ENCODE measurements at places on chromosomes 5 and 9.
A peak's percentile ranks its signal among the peaks of the same experiment; 100 is the strongest.

GRCh38 chr9:38153152-38153909 lies 84.3 kb upstream of the SHB start:
- ATAC-seq: no peak

GRCh38 chr9:61671276-61671973 lies 481.6 kb downstream of the SPATA31A7 start:
- ATAC-seq: no peak

DNA sequence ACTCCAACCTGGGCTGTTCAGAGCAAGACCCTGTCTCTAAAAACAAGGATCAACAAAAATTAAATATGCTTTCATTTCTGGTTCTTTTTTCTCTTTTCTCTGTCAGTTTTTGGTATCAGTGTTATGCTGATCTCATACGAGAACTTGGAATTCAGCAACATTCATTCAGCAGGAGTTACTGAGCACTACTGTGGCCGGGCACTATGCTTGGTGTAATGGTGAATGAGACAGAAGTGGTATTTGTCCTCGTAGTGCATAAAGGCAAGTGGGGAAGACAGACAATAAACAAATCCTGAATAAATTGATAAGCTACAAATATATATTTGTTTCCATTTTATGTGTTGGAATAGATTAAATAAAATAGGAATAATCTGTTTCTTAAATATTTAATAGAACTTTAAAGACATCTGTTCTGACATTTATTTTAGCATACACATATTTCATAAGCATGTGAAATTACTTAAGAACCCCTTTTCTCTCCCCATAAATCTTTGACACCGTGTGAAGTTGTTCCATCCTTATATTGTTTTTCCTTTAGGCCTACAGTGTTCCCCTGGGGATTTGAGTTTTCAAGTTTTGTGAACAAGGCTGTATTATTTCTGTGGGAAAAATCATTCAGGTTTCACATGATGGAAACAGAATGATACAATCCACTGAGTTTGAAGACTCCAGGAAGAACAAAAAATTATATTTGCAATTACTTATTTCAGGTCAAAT lies 24.6 kb downstream of the UBAP1 start:
- no peak for ATAC-seq

DNA sequence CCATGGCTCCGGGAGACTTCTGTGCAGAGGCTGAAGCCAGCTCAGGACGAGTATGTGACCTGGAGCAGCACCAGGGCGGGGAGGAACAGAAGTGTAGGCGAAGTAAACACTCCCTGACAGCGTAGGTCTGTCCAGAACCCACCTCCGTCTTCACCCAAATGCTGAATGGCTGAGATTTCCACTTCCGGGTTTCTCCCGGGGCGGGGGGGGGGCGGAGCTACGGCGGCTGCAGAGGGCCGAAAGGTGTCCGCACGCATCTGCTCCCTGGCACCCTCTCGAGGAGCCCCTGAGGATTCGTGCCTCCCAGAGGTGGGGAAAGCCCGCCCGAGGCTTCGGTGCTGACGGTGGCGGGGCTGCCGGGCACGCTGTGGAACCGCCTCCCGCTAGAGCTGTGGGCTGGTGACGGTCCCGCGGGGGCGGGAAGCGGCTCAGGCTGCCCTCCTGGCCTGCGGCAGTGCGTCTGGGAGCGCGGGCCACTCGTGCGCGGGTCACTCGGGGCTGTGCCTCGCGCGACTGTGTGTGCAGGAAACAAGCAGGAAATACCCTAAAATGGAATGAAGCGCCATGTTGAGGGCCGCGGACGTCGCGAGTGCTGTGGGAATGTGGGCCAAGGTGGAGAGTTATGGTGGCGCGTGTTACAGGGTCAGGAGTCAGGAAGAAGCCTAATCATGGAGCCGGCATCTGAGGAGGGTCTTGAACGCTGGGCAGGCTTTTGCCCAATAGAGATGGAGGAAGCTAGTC lies 1425.4 kb downstream of the FOXD4L5 start:
- ATAC-seq: peak; percentile 53

- ATAC-seq: no peak
These were observed 10.6 kb downstream of the CDH12 start for GRCh38 chr5:22842574-22842973.

GRCh38 chr9:126799034-126799433 lies 5.8 kb upstream of the ZBTB43 start:
- ATAC-seq: no peak

DNA sequence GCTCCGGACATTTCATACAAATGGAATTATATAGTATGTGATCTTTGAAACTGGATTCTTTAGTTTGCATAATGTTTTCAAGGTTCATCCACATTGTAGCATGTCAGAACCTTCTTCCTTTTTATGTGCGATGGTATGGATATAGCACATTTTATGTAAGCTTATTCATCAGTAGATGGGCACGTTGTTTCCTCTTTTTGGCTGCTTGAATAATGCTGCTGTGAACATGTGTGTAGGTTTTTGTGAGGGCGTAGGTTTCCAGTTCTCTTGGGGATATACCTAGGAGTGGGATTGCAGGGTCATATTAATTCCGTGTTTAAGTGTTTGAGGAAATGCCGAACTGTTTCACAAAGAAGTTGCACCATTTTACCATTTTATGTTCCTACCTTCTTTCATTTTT lies 187.8 kb downstream of the NR3C1 start:
- ATAC-seq: no peak

Data from activated CD4-positive, CD25-positive, alpha-beta regulatory T cell treated with anti-CD3 and anti-CD28 coated beads, Interleukin-2, amount 50 U/mL, for 24 hours (primary cell).